BJ (cell line): ENCODE measurements at places on chromosomes 3 and 15. TPM values are rescaled to one million over a fixed set of nuclear protein-coding genes. Genes with fewer than 3 reads are reported as not detected.

The FGD5 gene
- not detected in 2 replicates for polyA plus RNA-seq

The DRD3 gene
- not detected in 2 replicates for polyA plus RNA-seq

The GOLGA8S gene
- 0.01 and 0.04 TPM in 2 replicates for polyA plus RNA-seq

The GHSR gene
- polyA plus RNA-seq: not detected in 2 replicates

The SLMAP gene
- 24.1 and 28.6 TPM in 2 replicates for polyA plus RNA-seq

The GPR62 gene
- not detected in 2 replicates for polyA plus RNA-seq

The ARPP21 gene
- polyA plus RNA-seq: not detected in 2 replicates

The CX3CR1 gene
- 0.45 and 0.51 TPM in 2 replicates for polyA plus RNA-seq

The MUC20 gene
- 0.17 and 0.48 TPM in 2 replicates for polyA plus RNA-seq

The TMEM212 gene
- polyA plus RNA-seq: not detected in 2 replicates

The RBPMS2 gene
- polyA plus RNA-seq: 0.45 and 0.67 TPM in 2 replicates

The CCNB2 gene
- polyA plus RNA-seq: 33.5 and 45.3 TPM in 2 replicates

The LRRC34 gene
- 1.6 and 2.5 TPM in 2 replicates for polyA plus RNA-seq

The NPAP1 gene
- polyA plus RNA-seq: not detected in 2 replicates

The LRRC31 gene
- not detected in 2 replicates for polyA plus RNA-seq

The IMPG2 gene
- polyA plus RNA-seq: 0.10 and 0.15 TPM in 2 replicates

The AGBL1 gene
- polyA plus RNA-seq: not detected in 2 replicates

The CLEC3B gene
- 18.2 and 22.3 TPM in 2 replicates for polyA plus RNA-seq

The CKMT1A gene
- polyA plus RNA-seq: 0.17 TPM in 1 of 2 replicates, not detected in the other

The GATM gene
- 0.10 and 0.17 TPM in 2 replicates for polyA plus RNA-seq

The CHRNA3 gene
- polyA plus RNA-seq: not detected in 2 replicates

The RAD51 gene
- polyA plus RNA-seq: 8.9 TPM in 2 replicates

The TNNC1 gene
- 1.7 TPM in 2 replicates for polyA plus RNA-seq

The WDR76 gene
- polyA plus RNA-seq: 1.5 and 3.4 TPM in 2 replicates

The GABRR3 gene
- not detected in 2 replicates for polyA plus RNA-seq

The BCHE gene
- polyA plus RNA-seq: not detected in 2 replicates

The ACAN gene
- 0.85 and 3.6 TPM in 2 replicates for polyA plus RNA-seq

The TRA2B gene
- 129 and 163 TPM in 2 replicates for polyA plus RNA-seq

The XIRP1 gene
- polyA plus RNA-seq: 0.04 and 0.05 TPM in 2 replicates

The CFAP44 gene
- polyA plus RNA-seq: 0.82 and 2.8 TPM in 2 replicates

The NRG4 gene
- polyA plus RNA-seq: not detected in 2 replicates

The OR5K2 gene
- polyA plus RNA-seq: not detected in 2 replicates

The CCR3 gene
- not detected in 2 replicates for polyA plus RNA-seq

The MYH15 gene
- polyA plus RNA-seq: 0.02 TPM in 2 replicates

The USP50 gene
- 0.15 TPM in 1 of 2 replicates, not detected in the other for polyA plus RNA-seq

The RNU5B-1 gene
- polyA plus RNA-seq: not detected in 2 replicates

The C3orf22 gene
- not detected in 2 replicates for polyA plus RNA-seq

The C3orf49 gene
- not detected in 2 replicates for polyA plus RNA-seq

The WDR72 gene
- not detected in 2 replicates for polyA plus RNA-seq

The BCL2A1 gene
- polyA plus RNA-seq: not detected in 2 replicates

The ROPN1 gene
- not detected in 2 replicates for polyA plus RNA-seq
